ENCODE measurements at places on chromosomes 16 and 17. TPM values are rescaled to one million over a fixed set of nuclear protein-coding genes. Genes with fewer than 3 reads are reported as not detected.

DNA sequence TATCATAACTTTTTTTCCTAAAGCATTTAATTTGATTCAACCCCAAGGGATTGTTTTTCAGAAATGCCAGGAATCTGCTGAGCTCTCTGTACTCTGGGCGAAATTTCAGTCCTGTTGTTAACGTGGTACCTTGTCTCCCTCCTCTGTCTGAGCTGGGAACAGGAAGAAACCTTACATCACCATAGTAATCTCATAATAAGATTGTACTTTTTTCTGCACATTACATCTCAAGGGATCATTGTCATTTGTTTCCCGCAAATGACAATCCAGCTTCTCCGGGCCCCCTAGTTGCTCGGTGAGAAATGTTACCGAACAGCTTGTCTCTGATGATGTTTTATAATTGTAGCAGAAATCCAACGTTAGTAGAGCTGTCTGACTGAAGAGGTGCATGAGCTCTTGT is 152.7 kb upstream of the ERCC4 start:
- DNase-seq, result peak; percentile 12

- DNase-seq, result no peak
Observed at GRCh38 chr16:11915114-11915643, 577 bp downstream of the GSPT1 start.

TBC1D3L gene
- 4.6 TPM for total RNA-seq

GRCh38 chr17:1179112-1179817 is 516 bp downstream of the ABR start:
- no peak for DNase-seq

MYH1 gene
- total RNA-seq, result not detected

GRCh38 chr16:54107583-54108202 is 178.9 kb downstream of the IRX3 start:
- DNase-seq, result peak; percentile 4

- DNase-seq, result no peak
Observed at GRCh38 chr17:43696891-43697290, 35.2 kb upstream of the MEOX1 start.

- no peak for DNase-seq
Observed at GRCh38 chr17:33381201-33381600, 88.1 kb upstream of the ASIC2 start.

CDK5R1 gene
- total RNA-seq, result 6.3 TPM

DNA sequence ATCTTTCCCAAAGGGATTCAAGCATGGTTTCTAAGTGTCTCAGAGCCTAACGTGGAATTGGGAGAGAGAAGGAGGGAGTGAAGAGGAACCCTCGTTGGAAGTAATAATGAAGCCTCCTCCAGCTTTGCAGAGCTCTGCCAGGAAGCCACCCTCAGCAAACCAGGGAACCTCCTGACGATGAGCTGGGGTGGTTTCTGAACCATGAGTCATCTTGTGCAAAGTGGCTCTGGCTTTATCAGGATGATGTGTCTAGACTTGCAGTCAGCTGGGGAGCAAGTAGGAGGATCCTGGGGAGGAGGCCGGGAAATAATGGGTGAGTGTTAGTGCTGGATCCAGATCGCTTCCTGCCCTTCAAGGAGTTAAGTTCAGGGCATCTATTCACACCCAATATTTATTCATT is 191.7 kb upstream of the RBFOX1 start:
- no peak for DNase-seq

DNA sequence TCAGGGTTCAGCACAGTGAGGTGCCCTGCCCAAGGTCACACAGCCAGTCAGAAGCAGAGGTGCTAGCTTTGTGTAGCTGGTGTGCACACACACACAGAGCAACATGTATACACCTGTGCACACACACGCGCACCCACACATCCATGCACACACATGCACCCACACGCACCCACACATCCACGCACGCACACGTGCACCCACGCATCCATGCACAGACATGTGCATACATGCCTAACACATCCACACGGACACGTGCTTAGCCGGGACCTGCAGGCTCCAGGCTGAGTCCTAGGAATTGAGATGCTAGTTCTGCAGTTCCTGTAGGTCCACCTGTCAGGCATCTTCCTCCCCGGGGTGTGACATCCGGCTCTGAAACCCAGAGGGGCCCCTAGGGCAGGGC is 13.0 kb upstream of the DPEP1 start:
- no peak for DNase-seq

CTU2 gene
- total RNA-seq, result 20.5 TPM

SLC35G6 gene
- total RNA-seq, result not detected

Measured in A172 (cell line).